ENCODE measurements at places on chromosomes 2 and 18. TPM values are rescaled to one million over a fixed set of nuclear protein-coding genes. Genes with fewer than 3 reads are reported as not detected.

Gene ABCG5
- not detected for total RNA-seq

Gene SRD5A2
- total RNA-seq, result not detected

Gene CPO
- not detected for total RNA-seq

Gene OXER1
- total RNA-seq, result 0.14 TPM

Gene MRPS9
- 42.1 TPM for total RNA-seq

Gene C1QL2
- not detected for total RNA-seq

GRCh38 chr2:230797515-230798495 is 66.9 kb upstream of the ITM2C start:
- peaks cover 22% of the 10 kb centered on the region for H3K4me1 ChIP-seq
- peaks cover 47% of the 10 kb centered on the region for H3K36me3 ChIP-seq
- no peak overlapping the region for H3K27ac ChIP-seq

- DNase-seq, result peak; percentile 7
- H3K4me1 ChIP-seq, result peaks cover 10% of the 10 kb centered on the region
- no peak within 1 kb of the TSS for H3K4me3 ChIP-seq
- H3K36me3 ChIP-seq, result no peaks in the 10 kb centered on the region
- peaks cover 41% of the 10 kb centered on the region for H3K27me3 ChIP-seq
- no peak within 1 kb of the TSS for H3K27ac ChIP-seq
These were observed at the start of gene GULP1 for GRCh38 chr2:188291617-188292347. TSS of gene GULP1 (plus strand) at chr2:188291874. CDS start at chr2:188477703, 185,829 bp downstream.

GRCh38 chr2:168715849-168716248 is 86.6 kb upstream of the NOSTRIN start:
- H3K36me3 ChIP-seq, result peaks cover 29% of the 10 kb centered on the region
- H3K4me3 ChIP-seq, result no peak overlapping the region
- peaks cover 13% of the 10 kb centered on the region for H3K4me1 ChIP-seq
- DNase-seq, result no peak
- no peak overlapping the region for H3K27ac ChIP-seq
- no peaks in the 10 kb centered on the region for H3K27me3 ChIP-seq

DNA sequence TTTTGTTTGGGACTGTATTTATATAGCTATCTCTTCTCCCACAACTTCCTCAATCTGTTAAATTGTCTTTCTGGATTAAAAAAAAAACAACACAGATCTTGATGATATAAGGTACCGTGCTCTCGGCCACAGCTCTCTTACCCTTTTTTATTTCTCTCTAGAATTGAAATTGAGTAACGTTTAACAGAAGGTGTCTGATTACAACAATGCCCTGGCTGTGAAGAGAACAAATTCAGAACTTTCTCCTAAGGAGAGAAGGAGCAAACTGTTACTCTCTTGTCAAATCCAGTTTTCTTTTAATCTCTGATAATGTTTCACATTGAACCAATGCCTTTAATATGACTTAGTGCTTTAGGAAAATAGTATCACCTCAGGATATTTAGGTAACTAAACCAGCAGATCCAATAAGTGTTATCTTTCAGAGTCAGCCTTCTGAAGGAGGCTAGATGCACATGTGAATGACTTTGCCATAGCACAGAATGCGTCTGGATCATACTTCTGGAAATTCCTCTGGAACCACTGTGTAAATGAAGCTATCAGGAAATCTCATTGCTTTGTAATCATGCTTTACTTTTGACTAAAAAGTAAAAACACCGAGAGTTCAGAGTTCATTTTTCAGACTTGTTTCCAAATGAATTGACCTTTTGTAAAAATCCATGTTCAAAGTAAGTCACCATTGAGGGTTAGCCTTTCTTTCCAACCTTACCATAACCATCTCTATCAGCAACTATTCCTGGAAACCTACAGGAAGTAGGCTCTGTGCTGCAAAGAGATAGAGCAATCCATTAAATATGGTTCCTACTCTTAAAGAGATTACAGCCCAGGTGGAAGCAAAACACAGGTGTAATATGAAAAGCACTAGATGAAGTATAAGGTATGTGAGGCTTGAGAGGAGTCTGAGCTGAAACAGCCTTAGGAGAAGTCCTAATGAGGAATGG is 147.0 kb upstream of the OSR1 start:
- H3K27ac ChIP-seq, result no peak overlapping the region
- DNase-seq, result no peak
- peaks cover 13% of the 10 kb centered on the region for H3K27me3 ChIP-seq

DNA sequence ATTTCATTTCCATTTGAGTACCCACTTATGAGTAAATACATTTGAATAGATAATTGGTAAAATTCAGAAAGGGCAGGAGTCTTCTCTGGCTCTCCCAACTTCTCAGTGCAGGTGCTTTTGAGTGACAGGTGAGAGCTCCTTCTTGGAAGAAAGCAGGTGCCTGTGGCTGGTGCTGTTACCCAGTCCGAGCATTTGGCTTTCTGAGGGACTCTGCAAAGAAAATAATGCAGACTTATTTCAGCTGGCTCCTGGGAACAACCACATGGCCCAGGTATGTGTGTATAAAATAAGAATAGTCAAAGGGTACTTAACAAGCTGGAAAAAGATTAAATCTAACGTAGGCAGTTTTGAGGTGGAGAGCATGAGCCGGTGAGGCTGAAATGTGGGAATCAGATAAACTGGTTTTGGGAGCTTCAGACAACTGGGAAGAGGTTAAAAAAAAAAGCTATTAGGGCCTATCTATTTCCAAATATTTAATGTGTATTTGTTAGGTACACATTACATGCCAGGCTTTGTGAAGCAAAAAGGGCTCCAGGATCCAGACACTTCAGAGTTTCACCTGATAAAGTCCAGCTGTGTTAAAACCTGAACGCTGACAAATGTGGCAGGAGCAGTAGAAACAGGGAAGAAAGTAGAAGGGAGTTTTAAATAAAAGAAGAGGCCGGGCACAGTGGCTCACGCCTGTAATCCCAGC is 20.6 kb downstream of the ZNF236 start:
- DNase-seq, result no peak
- H3K36me3 ChIP-seq, result no peaks in the 10 kb centered on the region
- no peaks in the 10 kb centered on the region for H3K27me3 ChIP-seq
- H3K4me1 ChIP-seq, result peaks cover 21% of the 10 kb centered on the region
- H3K4me3 ChIP-seq, result no peak overlapping the region

Data from activated naive CD4-positive, alpha-beta T cell treated with anti-CD3 and anti-CD28 coated beads for 36 hours (primary cell).